AG09319 (cell line): ENCODE measurements at places on chromosomes 4 and X.
A peak's percentile ranks its signal among the peaks of the same experiment; 100 is the strongest.

- DNase-seq, result peak; percentile 23
These were observed 12.2 kb upstream of the TMEM128 start for GRCh38 chr4:4260185-4260751.

DNA sequence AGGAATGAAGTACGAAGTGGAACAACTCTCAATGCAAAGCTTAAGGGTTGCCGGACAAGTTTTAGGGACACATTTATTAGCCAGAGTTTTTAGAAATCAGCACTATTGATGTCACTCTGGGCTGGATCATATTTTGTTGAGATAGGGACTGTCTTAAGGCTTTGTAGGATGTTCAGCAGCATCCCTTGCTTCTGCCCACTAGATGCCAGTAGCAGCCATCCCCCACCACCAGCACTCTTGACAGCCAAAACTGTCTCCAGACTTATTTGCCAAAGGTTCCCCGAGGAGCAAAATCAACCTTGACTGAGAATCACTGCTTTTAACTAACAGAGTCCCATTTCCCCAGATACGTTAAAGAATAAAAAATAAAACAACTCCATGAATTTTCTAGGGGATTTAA is 1497.3 kb downstream of the STIM2 start:
- DNase-seq, result no peak

DNA sequence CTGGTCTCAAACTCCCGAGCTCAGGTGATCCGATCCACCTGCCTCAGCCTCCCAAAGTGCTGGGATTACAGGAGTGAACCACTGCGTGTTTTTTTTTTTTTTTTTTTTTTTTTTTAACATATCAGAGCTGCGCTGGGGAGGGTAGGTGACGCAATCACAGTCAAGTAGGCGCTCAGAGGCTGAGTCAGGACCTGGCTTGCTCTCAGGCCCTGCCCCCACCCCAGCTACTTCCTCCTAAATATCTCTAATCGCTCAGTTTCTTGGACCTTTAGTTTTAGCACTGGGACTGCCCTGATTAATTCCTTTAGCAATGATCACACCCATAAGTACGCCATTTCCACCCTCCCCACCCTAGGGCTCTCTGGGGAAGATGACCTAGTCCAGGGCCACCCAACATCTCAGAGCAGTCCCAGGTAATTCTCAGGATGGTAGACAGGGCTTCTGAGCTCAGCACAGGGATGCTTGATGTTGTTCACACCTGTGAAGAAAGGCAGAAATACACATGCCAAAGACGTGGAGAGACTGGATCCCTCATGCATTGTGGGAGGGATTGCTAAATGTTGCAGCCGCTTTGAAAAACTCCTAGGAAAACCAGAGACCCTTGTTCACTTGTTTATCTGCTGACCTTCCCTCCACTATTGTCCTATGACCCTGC is 50.2 kb downstream of the DDX3X start:
- peak; percentile 53 for DNase-seq

DNA sequence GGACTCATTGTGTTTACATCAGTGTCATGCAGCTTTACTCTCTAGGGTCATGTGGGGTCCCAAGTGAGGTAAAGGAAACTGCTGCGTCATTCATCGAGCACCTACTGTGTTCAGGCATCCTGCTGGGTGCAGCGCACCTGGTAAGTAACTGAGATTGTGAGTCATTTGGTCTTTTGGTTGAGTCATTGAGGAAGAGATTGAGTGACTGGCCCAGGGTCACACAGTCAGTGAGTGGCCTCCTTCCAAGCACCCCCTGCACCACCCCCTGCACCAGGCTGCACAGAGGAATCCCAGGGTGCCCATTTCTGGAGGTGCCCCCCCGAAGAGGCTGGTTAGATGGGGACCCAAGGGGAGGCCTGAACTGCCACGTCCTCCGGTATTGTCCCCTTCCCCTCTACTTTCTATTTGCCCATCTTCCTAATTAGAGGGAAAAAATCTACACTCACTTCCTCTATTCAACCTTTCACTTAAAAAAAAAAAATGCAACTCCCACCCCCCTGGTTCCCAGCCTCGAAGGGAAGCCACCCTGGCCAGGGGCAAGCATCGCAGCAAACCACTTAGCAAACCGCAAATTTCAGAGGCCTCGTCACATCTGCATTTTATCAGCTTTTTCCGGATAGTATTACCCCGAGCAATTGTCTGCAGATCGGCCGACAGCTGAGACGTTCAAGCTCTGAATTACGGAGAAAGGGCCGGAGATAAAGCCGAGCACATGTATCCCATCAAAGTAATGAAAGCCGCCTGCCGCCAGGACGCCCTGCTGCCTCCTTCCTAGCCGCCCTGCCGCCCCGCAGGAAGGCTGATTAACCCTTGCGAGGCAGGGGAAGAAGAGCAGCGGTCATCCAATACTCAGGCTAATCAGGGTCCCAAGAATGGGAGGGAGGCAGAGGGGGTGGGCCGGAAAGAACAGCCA is 96.3 kb upstream of the MSX1 start:
- peak; percentile 80 for DNase-seq

- DNase-seq, result peak; percentile 43
These were observed 213.6 kb downstream of the PALLD start for GRCh38 chr4:168710353-168710946.

DNA sequence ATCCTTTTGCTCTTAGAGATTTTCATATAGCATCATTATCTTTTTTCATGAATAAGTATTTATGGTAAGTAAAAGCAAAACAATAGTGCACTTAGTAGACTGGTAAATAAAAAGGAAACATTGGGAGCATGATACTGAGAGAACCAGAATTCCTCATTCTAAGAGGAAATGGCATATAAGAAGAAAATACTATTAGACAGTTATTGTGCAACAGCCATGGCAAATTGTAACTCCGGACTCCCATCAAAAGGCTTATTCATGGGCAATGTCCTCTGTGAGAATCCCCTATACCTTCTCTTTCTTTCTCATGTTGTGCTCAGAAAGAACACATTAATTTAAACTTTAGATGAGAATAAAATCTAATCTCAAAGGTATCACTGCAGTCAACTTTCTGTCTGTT is 42.4 kb downstream of the SPATA18 start:
- DNase-seq, result no peak

DNA sequence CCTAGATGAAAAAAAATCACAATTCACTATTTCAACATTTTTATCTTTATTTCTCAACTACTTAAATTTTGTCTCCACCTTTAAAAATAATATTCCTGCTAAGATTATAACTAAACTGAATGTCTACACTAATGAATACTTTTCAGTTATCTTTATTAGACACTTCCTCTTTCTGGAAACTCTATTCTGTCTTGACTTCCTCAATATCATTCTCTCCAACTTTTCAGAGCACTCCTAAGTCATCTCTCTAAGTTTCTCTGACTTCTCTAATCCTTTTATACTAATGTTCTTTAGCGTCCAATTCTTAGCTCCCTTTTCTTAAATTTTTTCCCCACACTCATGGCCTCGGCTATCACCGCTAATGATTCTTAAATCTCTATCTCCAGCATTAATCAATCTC is 374.2 kb downstream of the FBXO8 start:
- DNase-seq, result no peak

DNA sequence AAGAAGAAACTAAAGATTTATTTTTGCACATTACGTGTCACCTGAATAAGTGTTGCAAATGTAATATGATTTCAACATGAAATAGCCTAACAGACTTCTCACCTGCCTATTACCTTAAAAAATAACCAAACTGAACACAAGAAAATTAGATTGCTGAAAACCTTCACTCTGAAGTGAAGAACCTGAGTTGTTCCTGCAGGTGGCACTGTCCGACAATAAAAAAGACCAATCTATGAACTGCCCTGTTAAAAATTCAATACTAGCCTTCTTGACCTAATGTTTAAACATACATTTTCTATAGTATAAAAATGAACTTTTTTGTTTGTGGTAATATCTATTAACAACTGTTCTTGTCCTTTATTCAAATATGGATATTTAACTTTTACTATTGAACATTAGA is 69.2 kb upstream of the PNPLA4 start:
- no peak for DNase-seq

GRCh38 chr4:98421111-98421510 is 159.9 kb downstream of the RAP1GDS1 start:
- DNase-seq, result no peak

GRCh38 chrX:28491941-28492340 is 95.3 kb upstream of the IL1RAPL1 start:
- no peak for DNase-seq

- DNase-seq, result no peak
These were observed 181.2 kb downstream of the COX18 start for GRCh38 chr4:72888331-72888730.

DNA sequence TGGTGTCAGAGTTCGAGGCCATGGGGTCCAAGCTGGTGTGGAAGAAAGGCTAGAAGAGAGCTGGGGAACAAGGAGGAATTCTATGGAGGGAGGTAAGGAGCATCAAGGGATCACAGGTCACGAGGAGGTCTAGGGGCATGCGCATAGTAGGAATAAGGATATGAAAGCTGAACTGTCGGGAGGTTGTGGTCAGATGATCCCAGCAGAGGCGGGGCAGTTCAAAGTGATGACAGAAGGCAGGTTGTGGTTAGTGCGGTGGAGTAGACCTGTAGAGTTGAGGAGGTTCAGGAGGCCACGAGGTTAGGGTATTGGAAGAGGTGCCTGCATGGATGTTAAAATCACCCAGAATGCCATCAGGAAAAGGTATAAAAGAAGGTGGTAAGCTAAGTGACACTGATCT is 156.3 kb downstream of the TMEM164 start:
- DNase-seq, result no peak

GRCh38 chr4:141220271-141220670 is 424 bp upstream of the ZNF330 start:
- DNase-seq, result no peak

DNA sequence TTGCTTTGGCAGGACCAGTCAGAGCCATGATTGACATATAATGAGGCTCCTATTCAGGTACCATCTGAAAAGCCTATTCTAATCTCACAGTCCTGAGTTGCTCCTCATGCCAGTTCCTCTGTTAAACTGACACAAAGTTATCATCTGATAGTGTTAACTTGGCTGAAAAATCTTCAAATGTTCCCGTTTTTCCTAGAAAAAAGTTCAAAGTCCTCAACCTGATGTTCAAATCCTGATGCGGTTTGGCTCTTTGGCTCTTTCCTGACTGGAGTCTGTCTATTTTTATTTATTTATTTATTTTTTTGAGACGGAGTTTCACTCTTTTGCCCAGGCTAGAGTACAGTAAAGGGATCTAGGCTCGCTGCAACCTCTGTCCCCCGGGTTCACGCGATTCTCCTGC is 244.2 kb downstream of the ANKRD50 start:
- no peak for DNase-seq

DNA sequence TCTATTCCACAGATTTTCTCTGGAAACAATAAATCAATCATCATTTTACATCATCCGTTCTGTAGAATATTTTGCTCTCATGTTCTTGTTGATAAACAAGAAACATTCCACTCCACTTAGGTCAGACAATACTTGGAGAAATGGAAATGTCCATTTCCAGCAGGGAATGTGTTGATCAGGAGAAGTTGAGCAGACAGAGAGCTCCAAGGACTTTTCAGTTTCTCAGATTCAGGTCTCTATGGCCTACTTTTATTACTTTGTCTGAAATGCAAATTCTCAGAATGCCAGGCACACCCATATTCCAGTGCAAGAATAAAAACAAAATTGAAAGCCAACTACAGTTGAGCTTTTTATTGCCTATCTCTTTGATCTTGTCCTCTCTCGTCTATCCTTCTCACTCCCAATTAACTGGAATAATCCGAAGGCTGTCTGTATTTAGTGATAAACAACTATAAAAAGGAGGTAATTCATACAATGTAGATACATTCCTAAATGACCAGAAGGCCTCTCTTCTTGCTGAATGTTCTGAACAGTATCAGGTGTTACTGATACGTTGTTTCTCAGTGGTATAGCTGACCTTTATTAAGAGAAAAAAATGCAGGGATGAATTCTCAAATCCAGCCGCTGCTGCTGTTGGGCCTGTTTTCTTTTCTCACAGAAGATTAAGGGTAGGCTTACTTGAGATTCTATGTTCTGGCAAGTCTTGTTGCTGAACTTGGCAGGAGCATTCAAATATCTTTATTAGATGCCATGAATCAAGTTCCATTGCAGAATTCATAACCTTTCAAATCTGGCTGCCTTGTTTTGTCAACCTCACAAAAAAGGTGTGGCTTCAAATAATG is 72.1 kb downstream of the HPGD start:
- no peak for DNase-seq

- no peak for DNase-seq
These were observed 221.2 kb upstream of the MID1 start for GRCh38 chrX:10841579-10841978.

DNA sequence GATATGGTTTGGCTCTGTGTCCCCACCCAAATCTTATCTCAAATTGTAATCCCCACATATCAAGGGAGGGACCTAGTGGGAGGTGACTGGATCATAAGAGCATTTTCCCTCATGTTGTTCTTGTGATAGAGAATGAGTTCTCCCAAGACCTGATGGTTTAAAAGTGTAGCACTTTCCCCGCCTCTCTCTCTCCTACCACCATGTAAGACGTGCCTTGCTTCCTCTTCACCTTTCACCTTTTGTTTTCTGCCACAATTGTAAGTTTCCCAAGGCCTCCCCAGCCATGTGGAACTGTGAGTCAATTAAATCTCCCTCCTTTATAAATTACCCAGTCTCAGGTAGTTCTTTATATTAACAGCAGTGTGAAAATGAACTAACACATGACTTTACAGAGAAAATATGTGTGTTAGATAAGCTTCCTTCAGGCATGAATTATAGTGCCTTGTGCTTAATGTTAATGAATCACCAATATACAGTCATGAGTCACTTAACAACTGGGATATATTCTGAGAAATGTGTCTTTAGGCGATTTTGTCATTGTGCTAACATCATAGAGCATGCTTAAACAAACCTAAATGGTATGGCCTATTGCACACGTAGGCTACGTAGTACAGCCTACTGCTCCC is 37.9 kb downstream of the PDGFC start:
- DNase-seq, result no peak

- no peak for DNase-seq
These were observed 637.2 kb upstream of the CPEB2 start for GRCh38 chr4:14364953-14365536.

GRCh38 chrX:38154818-38155217 is 65.9 kb downstream of the SRPX start:
- DNase-seq, result no peak

DNA sequence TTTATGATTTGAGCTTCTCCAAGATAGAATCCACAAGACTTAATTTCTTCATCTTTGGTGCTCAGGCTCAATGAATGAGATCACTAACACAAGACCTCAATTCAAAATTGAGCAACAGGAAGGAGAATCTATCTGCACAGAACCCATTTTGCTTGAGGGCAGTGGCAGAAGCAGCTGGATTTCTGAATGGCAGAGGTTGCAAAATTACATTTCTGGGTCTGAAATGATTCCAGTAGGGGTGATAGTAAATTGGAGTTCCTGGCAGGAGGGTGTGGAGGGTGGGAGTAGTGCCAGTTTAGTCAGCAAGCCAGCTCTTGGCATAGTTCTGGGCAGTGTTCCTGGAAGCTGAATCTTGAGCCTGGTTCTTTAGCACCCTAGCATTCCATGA is 281.1 kb downstream of the SLC7A11 start:
- DNase-seq, result peak; percentile 54

DNA sequence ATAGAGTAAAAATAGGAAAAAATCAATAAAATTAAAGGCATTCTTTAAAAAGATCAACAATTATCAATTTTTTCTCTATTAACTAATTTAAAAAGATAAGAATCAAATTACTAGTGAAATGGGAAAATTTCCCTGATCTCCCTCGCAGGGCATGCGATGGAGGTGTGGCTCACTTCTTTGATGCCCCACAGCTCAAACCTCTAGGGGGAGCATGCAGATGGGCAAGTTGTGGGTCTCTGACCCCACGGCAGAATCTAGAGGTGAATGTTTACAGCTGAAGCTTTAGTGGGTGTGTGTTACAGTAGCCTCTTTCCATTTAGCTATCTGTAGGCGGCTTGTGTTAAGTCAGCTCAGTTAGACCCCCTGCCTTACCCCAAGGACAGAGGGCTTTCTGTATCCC is 1348.8 kb downstream of the PCDH18 start:
- DNase-seq, result no peak
